Progenitor cell of endocrine pancreas (in vitro differentiated cells): ENCODE measurements at places on chromosomes 16 and 17. TPM values are rescaled to one million over a fixed set of nuclear protein-coding genes. Genes with fewer than 3 reads are reported as not detected.

The PDILT gene
- not detected in 2 replicates for total RNA-seq

The BIRC5 gene
- total RNA-seq = 28.9 and 30.0 TPM in 2 replicates

The CXCL16 gene
- total RNA-seq = 4.0 and 4.3 TPM in 2 replicates

The DPEP1 gene
- total RNA-seq = 29.6 and 36.3 TPM in 2 replicates

The EFNB3 gene
- total RNA-seq = 32.3 and 34.5 TPM in 2 replicates

The AIPL1 gene
- not detected in 2 replicates for total RNA-seq

The MEIOB gene
- total RNA-seq = not detected in 2 replicates

The TBC1D3E gene
- 0.14 TPM in 1 of 2 replicates, not detected in the other for total RNA-seq

The TM4SF5 gene
- 0.44 and 0.57 TPM in 2 replicates for total RNA-seq

The HEATR9 gene
- not detected in 2 replicates for total RNA-seq

The EME1 gene
- 10.1 and 15.0 TPM in 2 replicates for total RNA-seq

GRCh38 chr16:1909561-1910231, 8.5 kb downstream of the HS3ST6 start:
- H3K4me1 ChIP-seq = peaks cover 11% of the 10 kb centered on the region
- no peak overlapping the region for H3K4me3 ChIP-seq
- H3K27me3 ChIP-seq = peaks cover 17% of the 10 kb centered on the region
- no peak for DNase-seq

GRCh38 chr17:66541461-66542128, 239.2 kb downstream of the PRKCA start:
- H3K27me3 ChIP-seq = no peaks in the 10 kb centered on the region
- no peak overlapping the region for H3K4me3 ChIP-seq
- no peak overlapping the region for H3K27ac ChIP-seq
- H3K4me1 ChIP-seq = peaks cover 5% of the 10 kb centered on the region
- no peaks in the 10 kb centered on the region for H3K36me3 ChIP-seq
- no peak for DNase-seq

DNA sequence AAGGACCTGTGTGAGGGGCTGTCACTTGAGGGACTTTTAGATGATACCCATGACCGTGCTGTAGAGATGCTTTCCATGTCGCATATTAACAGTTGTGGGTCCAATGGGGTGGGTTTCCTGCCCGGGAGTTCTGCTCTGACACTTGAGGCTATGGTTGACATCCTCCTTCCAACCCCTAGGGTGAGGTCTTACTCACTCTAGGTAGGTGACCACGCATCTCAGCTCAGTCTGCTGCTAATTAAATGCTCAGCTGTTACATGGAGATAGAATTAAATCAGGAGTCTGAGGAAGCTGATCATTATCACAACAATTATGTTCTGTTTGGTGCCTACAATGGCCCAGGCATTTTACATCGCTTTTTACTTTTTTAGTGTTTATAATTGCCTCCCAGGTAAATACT, 40.2 kb downstream of the OSBPL7 start:
- no peak for DNase-seq
- no peak overlapping the region for H3K27ac ChIP-seq
- peaks cover 69% of the 10 kb centered on the region for H3K27me3 ChIP-seq
- H3K4me3 ChIP-seq = no peak overlapping the region
- no peaks in the 10 kb centered on the region for H3K36me3 ChIP-seq
- no peaks in the 10 kb centered on the region for H3K4me1 ChIP-seq

DNA sequence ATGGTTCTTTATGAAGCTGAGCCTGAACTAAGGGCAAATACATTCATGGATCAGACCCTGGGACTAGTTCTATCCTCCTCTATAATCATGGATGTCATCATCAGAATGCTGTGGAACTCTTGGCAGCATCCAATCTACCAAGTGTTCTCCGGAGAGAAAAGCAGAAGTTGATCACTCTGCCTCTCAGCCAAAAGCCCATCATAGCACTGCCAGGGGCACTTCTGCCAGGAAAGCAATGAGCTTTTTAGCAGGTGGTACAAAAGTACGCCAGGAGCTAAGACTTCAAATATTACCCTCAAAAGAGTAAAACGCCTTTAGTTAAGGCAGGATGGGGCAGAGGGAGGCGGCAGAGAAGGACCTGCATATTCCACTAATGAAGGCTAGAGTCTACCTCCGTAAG, 279.0 kb downstream of the SLC39A11 start:
- DNase-seq = no peak
- no peak overlapping the region for H3K4me3 ChIP-seq
- H3K27ac ChIP-seq = no peak overlapping the region
- no peaks in the 10 kb centered on the region for H3K4me1 ChIP-seq
- H3K27me3 ChIP-seq = peaks cover 3% of the 10 kb centered on the region

GRCh38 chr17:80565343-80566053, 20.9 kb downstream of the RPTOR start:
- DNase-seq = no peak
- H3K27ac ChIP-seq = no peak overlapping the region
- H3K27me3 ChIP-seq = no peaks in the 10 kb centered on the region
- no peak overlapping the region for H3K4me3 ChIP-seq
- H3K4me1 ChIP-seq = peaks cover 10% of the 10 kb centered on the region
- no peaks in the 10 kb centered on the region for H3K36me3 ChIP-seq

GRCh38 chr17:80851277-80851925, 140.2 kb upstream of the CHMP6 start:
- peak overlapping the region; percentile 84 for H3K27ac ChIP-seq
- peaks cover 14% of the 10 kb centered on the region for H3K36me3 ChIP-seq
- H3K4me1 ChIP-seq = peaks cover 20% of the 10 kb centered on the region
- H3K4me3 ChIP-seq = peak overlapping the region; percentile 52
- no peak for DNase-seq

DNA sequence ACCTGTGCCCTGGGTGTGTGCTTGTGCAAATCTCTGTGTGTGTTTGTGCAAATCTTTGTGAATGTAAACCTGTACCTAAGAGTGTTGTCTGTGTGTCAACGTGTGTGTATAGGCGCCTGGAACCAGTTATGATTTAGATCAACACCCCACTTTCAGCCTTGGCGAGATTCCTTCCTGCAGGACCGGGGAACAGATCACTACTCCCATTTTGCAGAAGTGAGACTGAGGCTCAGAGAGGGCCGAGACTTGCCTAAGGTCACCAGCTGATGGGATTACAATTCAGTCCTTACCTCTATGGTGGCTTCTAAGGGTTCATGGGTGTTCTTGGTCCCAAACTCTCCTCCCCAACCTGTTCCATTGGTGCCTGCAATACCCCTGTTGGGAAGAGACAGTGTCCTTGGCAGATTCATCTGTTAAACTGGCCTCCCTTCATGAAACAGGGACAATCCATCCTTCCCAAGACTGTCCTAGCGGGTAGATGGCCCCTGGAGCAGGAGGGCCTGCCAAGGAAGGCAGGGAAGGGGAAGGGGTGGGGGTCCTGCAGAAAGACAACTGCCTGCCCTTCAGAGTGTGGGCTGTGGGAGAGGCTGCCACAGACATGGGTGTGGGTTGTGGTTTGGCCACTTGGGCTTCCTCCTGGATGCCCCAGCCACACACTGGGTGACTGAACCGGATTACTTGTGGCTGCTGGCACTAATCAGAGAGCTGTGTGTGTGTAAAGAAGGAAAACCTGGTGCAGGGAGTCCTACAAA, 6.9 kb upstream of the MAPK7 start:
- H3K36me3 ChIP-seq = no peaks in the 10 kb centered on the region
- no peak overlapping the region for H3K27ac ChIP-seq
- H3K4me3 ChIP-seq = no peak overlapping the region
- peaks cover 1% of the 10 kb centered on the region for H3K4me1 ChIP-seq
- no peak for DNase-seq
- H3K27me3 ChIP-seq = no peaks in the 10 kb centered on the region

- no peaks in the 10 kb centered on the region for H3K27me3 ChIP-seq
- peak overlapping the region; percentile 88 for H3K4me3 ChIP-seq
- peak overlapping the region; percentile 92 for H3K27ac ChIP-seq
- peak; percentile 51 for DNase-seq
- peaks cover 3% of the 10 kb centered on the region for H3K36me3 ChIP-seq
- peaks cover 44% of the 10 kb centered on the region for H3K4me1 ChIP-seq
Observed at GRCh38 chr16:79598348-79599181, 2.0 kb downstream of the MAF start.

DNA sequence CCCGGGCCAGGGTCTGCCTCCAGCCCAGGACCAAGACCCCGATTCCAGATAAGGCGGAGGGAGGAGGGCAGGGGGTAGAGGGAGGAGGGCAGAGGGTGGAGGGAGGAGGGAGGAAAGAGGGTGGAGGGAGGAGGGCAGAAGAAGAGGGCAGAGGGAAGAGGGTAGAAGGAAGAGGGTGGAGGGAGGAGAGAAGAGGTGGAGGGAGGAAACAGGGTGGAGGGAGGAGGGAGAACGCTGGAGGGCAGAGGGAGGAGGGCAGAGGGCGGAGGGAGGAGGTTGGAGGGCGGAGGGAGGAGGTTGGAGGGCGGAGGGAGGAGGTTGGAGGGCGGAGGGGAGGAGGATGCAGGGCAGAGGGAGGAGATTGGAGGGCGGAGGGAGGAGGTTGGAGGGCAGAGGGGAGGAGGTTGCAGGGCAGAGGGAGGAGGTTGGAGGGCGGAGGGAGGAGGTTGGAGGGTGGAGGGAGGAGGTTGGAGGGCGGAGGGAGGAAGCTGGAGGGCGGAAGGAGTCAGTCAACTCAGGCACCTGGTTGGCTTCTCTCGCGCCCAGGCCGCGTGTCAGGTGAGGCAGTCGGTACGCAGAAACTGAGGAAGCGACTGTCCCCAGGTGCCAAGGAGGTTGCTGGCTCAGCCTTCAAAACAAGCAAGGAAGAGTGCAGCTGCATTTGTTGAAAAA, 65.2 kb downstream of the KLHDC4 start:
- H3K4me3 ChIP-seq = no peak overlapping the region
- no peaks in the 10 kb centered on the region for H3K27me3 ChIP-seq
- peaks cover 19% of the 10 kb centered on the region for H3K36me3 ChIP-seq
- no peak for DNase-seq
- H3K27ac ChIP-seq = no peak overlapping the region

- H3K27me3 ChIP-seq = peaks cover 8% of the 10 kb centered on the region
- H3K27ac ChIP-seq = no peak overlapping the region
- no peak for DNase-seq
- H3K4me1 ChIP-seq = peaks cover 15% of the 10 kb centered on the region
Observed at GRCh38 chr17:41480136-41480535, 815 bp downstream of the KRT35 start.

DNA sequence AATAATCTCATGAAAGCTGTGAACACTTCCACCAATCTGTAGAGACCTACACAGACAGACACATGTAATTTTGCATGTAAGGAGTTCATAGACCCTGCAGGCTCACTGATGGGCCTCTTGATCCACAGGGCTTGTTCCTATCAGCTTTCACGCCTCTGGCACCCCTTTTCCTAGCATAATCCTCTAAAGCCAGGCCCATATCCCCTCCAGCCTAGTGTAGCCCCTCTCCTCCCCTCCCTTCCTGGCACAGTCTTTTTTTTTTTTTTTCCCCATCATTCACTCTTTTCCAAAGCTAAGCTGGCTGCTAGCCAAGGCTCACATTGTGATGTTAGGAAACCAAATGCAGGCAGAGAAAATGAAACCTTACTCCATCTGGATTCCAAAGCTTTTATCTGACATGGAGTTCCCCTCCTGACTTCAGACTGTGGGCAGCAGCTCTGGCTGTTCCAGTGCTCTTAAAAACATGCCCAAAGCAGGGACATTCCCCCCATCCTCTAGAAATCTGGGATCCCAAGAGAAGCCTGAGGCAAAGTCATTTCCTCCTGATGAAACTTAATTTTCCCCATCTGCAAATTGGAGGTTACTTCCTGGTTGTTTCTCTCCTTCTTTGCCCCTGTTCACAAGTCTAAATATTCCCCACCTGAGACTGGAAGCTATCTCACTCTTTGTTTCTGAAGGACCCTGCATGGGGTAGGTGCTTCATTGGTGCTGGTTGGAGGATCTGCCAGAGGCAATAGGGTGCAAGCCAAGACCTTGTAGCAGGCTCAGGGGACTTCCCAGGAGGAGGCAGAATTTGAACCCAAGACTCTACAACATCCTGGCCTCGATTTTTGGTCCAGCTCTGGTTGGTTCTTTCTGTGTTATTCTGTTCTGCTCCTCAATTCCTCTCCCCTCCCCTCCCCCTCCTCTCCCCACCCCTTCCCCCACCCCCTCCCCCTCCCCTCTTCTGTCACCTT, 9.9 kb upstream of the CCL5 start:
- peaks cover 8% of the 10 kb centered on the region for H3K4me1 ChIP-seq
- no peak for DNase-seq
- H3K36me3 ChIP-seq = no peaks in the 10 kb centered on the region
- no peak overlapping the region for H3K4me3 ChIP-seq

GRCh38 chr17:77083531-77083930, 57.2 kb upstream of the SEC14L1 start:
- H3K4me1 ChIP-seq = peaks cover 3% of the 10 kb centered on the region
- H3K27ac ChIP-seq = no peak overlapping the region
- H3K27me3 ChIP-seq = peaks cover 11% of the 10 kb centered on the region
- DNase-seq = no peak

DNA sequence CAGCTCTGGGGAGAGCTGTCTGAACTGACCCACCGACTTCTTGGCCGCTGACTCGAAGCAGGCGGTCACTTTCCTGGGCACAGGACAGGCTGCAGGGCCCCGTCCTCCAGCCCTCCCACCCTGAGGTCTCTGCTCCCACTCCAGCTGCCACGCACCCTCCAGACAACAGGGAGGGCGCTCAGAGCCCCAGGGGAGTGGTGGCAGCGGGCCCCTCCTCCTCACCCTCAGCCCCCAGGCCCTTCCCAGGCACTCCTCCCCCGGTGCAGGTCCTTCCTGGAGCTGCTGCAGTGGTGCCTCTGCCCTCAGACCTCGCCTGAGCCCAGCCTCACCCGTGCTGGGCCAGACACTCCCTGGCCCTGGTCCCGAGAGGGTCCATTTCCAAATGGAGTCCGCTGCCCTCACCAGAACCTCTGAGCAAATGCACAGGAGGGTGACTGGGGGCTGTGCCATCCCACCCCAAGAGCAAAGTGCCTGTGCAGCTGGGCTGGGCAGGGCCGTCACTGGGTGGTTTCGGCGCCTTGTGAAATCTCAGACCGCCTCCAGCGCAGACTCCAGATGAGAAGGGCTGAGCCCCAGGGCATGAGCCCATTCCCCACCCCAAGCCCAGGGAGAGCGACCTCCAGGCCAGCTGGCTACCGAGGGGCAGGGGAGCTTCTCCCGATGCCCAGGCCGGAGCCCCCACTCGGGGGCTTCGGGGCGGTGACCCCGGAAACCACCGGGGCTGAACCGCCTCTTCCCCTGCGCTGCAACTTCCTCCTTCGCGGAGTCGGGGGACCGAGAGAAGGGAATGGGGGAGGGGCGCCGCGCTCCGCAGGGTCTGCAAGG, 717 bp downstream of the CYBA start:
- peaks cover 7% of the 10 kb centered on the region for H3K36me3 ChIP-seq
- H3K4me3 ChIP-seq = peak overlapping the region; percentile 81
- peak overlapping the region; percentile 56 for H3K27ac ChIP-seq
- H3K27me3 ChIP-seq = no peaks in the 10 kb centered on the region

DNA sequence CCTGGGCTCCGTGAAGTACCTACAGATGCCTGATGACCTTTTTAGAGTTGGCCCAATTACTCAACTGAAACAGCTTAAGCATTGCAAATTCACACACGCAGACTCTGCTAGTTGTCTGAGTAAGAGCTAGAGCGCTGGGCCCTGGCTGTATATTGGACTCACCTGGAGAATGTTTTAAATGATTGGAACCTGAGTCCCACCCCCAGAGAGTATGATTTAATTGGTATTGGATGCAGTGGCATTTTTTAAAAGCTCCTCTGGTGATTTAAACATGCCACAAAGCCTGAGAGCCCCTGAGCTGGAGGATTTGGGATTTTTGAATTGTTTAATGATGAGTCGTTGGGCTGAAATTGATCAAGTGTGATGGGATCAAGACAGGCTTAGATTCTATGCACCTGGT, 143.9 kb upstream of the SDK2 start:
- DNase-seq = no peak
- H3K27me3 ChIP-seq = peaks cover 20% of the 10 kb centered on the region
- H3K27ac ChIP-seq = no peak overlapping the region
- no peaks in the 10 kb centered on the region for H3K36me3 ChIP-seq
